HS-5 (cell line): ENCODE measurements at places on chromosomes 16 and 17.

- DNase-seq = no peak
These were observed 127.5 kb downstream of the SOCS1 start for GRCh38 chr16:11128211-11129141.

GRCh38 chr17:17795946-17796786 is 40.6 kb downstream of the SREBF1 start:
- no peak for DNase-seq

DNA sequence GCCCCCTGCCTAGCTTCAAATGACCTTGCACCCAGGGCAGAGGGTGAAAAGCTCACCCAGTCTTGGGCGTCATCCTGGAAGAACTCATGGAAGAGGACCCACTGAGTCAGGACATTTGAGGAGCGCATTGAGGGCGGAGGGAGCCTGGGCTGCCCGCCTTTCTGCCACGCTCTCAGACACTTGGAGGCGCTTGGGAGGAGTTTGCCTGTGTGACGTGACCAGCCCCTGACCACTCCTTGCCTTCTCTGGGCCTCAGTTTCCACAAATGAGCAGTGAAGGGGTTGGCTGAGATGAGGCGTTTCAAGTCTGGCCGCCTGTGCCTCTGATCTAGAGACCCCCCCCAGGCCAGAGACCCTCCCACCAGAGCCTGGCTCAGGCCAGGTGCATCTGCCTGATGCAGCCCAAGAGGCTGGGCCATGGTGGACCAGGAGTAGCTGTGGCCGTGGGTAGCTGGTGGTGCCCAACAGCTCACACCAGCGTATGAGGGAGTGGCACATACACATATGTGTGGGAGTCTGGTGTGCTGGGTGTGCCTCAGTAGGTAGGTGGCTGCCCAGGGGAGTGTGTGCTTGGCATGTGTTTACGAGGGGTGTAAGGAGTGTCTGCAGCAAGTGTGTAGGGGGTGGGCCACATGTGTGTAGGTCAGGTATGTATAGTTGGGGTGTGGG is 80.2 kb upstream of the TOB1 start:
- DNase-seq = no peak

- DNase-seq = no peak
These were observed 129.6 kb downstream of the CMIP start for GRCh38 chr16:81574168-81574567.

DNA sequence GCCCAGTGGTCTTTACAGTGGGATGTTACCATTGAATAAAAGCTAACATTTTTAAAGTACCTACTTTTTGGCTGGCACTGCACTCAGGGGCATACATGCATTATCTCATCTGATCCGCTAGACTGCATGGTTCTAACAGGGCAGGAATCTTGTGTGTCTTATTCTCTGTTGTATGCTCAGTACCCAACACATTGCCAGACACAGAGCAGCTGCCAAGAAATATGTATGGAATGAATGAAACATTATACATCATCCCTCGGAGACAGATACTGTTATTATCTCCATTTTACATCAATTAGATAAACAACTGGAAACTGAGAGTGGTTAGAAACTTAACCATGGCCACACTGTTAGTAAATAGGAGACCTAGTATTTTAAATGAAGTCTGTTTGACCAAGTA is 74.1 kb upstream of the CDH11 start:
- DNase-seq = no peak

GRCh38 chr17:14744761-14745473 is 444.0 kb downstream of the HS3ST3B1 start:
- DNase-seq = peak; percentile 59

GRCh38 chr17:56912105-56912999 is 1.5 kb downstream of the TRIM25 start:
- DNase-seq = no peak

- no peak for DNase-seq
These were observed 71.6 kb upstream of the CREBBP start for GRCh38 chr16:3951861-3952736.

GRCh38 chr17:13931111-13931526 is 138.2 kb upstream of the COX10 start:
- no peak for DNase-seq

- DNase-seq = no peak
These were observed 23.8 kb downstream of the CLTC start for GRCh38 chr17:59643159-59644140.

- DNase-seq = no peak
These were observed 267.7 kb upstream of the ZFHX3 start for GRCh38 chr16:73315645-73316044.

- no peak for DNase-seq
These were observed 28.9 kb upstream of the PRM1 start for GRCh38 chr16:11309895-11310633.

GRCh38 chr16:49344401-49344800 is 29.2 kb upstream of the C16orf78 start:
- no peak for DNase-seq

DNA sequence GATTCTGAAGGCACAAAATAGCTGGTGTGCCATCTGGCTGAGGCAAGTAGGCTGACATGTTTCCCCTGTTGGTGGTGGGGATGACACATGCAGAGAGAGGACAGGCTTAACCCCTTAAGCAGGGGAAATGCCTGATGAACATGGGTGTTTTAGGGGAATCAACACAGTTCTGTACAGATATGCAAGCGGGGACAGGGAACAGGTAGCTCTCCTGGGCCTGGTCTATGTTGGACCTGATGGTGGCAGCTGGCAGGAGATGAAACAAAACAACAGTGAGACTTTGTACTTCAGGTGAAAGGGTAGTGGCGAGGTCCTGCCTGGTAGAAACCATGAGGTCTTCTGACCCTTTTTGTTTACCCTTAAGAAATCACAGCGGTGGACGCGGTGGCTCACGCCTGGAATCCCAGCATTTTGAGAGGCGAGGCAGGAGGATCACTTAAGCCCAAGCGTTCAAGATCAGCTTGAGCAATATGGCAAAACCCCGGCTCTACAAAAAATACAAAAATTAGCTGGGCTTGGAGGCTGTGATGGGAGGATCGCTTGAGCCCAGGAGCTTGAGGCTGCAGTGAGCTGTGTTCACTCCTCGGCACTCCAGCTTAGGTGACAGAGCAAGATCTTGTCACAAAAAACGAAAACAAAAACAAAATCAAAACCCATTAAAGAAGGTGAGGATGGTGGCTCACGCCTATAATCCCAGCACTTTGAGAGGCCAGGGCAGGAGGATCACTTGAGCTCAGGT is 10.5 kb downstream of the OR1F1 start:
- DNase-seq = no peak

- no peak for DNase-seq
These were observed 1594.0 kb upstream of the GOT2 start for GRCh38 chr16:60328152-60328551.

GRCh38 chr17:2211661-2212399 is 91.8 kb downstream of the SMG6 start:
- DNase-seq = no peak

GRCh38 chr17:72976971-72977770 is 115.3 kb downstream of the SLC39A11 start:
- DNase-seq = peak; percentile 65

DNA sequence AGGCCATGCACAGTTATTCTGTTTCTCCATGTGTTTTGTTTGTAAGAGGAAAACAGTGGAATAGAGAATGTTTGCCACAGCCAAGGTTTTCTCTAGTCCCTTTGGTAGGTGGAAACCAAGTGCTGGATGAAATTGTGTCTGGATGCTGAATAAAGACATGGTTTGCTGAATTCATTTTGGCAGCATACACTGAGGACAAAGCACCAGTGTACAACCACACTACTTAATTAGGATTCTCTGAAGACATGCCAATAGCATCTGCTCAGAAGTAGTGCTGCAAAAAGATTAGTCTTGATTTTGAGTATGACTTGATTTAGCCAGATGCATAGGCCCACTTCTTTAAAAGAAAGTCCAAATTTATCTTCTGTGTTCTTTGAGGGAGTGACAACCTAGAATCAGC is 230.5 kb upstream of the CACNG5 start:
- DNase-seq = no peak

GRCh38 chr16:11036040-11036439 is 91.7 kb downstream of the CLEC16A start:
- no peak for DNase-seq

DNA sequence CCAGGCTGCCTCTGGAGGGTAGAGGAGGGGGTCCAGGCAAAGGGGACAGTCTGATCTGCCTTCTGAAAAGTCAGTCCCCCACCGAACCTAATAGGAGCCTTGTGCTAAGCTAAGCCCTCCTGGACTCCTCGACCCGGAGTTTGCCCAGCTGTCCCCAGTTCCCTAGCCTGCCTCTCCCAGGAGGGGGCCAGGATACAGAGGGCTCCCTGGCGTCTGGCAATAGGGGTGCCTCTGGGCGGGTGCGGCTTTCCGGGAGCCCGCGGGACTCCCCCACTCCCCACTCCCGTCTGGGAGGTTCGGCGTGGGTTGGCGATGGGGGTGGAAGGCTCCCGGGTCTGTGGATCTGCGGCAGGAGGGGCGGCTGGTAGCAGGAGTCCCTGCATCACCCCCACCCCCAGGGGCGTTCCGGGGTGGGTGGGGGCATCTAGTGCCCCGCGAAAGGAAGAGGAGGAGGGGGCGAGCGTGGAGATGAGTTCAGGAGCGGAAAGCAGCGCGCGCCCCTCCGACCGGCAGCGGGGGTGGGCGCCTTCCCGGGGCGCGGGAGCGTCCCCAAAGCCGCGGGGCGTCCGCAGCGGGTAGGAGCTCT is 1.2 kb downstream of the GSG1L start:
- no peak for DNase-seq

- DNase-seq = no peak
These were observed 10.9 kb downstream of the SLC7A6OS start for GRCh38 chr16:68299571-68300453.

- DNase-seq = no peak
These were observed 3.5 kb downstream of the C17orf100 start for GRCh38 chr17:6654841-6655731.

GRCh38 chr17:41549596-41550039 is 21.5 kb upstream of the KRT19 start:
- no peak for DNase-seq

- DNase-seq = no peak
These were observed 59.2 kb downstream of the TEX14 start for GRCh38 chr17:58632324-58633314.

DNA sequence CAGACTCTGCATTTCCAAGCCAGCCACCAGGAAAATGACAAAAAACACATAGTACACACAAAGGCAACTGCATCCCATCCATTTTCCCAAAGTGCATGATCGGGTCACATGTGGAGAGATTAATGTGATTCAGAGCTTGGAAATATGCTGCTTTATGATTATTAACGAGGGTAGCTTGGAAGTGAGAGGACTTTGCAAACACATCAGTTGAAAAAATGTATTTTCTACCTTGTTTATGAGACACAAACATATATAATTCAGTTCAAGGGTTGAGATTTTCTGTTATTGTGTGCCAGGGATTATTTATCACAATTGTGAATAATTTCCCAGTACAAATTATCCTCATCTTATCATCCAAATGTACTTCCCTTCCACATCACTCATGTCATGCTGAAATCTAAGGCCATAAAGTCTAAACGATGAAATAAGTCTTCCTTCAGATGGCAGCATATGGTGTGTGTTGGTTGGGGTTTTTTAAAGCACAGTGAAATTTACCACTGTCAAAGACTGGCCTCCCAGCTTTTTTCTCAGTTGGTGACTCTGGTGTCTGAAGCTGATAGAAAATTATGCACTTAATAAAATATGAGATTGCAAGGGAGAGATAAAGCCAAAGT is 104.7 kb upstream of the ADAMTS18 start:
- DNase-seq = no peak

- peak; percentile 64 for DNase-seq
These were observed 17.3 kb upstream of the EEF2K start for GRCh38 chr16:22188595-22189442.

GRCh38 chr16:82195917-82196494 is 26.0 kb upstream of the MPHOSPH6 start:
- DNase-seq = no peak

DNA sequence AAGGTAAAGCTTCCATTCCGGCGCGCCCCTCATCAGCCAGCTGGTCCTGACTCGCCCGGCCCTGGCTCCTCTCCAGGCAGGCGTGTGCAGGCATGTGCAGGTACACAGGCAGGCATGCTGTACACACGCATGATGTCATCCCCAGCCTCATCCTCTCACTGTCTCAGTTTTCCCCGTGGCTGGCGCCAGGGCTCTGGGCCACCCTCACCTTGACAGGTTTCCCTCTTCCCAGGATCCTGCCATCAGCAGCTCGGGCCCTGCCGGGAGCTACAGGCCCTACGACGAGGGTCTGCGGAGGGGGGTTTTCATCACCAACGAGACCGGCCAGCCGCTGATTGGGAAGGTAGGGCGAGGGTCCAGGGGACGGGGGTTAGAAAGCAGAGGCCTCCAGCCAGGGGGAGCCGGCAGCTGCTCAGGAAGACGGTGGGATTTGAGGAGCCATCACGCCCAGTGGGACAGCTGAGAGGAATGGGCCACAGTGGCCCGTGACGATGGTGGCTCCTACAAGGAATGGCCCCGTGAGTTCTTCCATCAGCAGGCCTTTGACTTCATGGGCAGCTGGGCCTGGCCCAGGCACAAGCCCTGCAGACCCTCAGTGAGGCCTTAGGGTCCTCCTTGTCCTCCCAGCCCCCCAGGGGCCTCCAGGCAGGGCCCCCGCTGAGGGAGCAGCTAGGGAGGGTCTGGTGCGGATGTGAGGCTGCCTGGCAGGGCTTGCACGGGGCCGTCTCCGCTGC is 8.5 kb downstream of the GAA start:
- no peak for DNase-seq

DNA sequence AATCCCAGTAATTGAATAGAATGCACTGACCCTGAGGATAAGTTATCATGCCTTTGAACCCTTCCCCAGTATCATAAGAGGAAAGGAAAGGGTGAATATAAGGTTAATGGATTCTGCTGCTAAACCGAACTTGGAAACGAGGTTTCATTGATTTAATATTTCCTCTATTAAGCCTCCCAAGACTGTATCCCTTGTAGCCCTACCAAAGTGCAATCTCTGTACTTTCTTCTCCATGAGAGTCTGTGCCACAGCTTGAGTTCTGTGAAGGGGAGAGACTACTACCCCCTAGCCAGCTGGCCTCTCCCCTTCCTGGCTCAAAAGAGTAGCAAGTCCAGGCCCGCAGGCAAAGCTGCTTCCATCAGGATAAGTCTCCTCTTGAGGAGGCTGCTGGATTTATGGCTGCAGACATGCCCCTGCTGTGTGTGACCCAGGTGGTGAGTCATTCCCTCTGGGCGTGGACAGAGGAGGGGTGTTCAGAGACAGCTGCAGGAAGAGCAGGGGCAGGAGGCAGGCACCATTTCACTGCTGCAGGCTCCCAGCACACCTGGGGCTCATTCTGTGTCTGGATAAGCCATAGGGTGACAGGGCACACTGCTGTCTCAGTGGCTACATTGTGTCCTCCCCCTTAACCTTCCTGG is 58.4 kb downstream of the TOM1L2 start:
- peak; percentile 74 for DNase-seq

GRCh38 chr17:34182036-34182803 is 72.9 kb upstream of the CCL2 start:
- DNase-seq = no peak

DNA sequence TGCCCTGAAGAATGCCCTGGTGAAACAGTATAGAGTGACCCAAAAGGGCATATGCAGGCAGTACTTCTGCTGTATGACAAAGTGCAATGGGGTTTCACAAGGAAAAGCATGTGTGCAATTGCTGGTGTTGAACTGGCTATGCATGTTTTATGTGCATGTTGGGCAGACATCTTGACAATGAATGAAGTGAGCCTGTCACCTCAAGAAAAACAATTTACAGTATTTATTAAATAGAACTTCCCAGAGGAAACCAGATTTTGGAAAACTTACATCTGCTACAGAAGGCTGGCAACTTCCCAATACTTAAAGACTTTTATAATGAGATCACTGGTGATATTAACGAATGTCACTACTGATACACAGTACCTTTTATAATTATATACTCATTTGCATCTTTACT is 30.6 kb downstream of the C17orf67 start:
- DNase-seq = no peak
